ENCODE measurements at places on chromosomes 2 and 18.
A peak's percentile ranks its signal among the peaks of the same experiment; 100 is the strongest.

DNA sequence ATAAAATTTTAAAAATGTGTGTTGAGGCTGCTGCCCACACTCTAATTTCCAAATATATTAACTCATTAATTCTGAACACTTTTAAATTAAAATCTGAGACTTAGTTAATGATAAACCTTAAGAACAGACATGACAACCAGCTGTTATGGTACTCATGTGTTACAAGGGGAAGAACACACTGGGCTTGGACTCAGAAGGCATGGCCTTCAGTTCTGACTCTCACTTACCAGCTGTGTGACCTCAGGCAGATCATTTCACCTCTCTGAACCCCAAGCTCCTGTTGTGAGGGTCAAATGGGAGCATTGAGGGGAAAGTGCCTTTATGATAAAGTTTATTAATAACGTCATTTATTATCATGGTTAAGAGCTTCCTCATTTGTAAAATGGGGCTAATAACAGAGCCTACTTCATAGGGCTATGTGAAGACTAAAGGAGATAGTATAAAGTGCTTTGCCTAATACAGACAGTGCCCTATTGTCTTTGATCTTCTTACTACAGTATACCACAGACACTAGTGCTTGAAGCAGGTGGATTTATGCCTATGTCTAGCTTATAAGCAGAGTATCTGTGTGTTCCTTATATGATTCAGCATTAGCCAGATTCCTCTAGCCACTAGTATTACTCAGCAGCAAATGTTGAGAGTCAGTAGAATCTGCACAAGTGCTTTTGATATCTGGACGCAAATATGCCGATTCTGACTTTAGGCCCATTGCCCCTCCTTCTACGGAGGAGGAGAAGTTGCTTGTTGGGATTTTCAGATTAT, 99.6 kb downstream of the SGPP2 start:
- no peaks in the 10 kb centered on the region for H3K4me1 ChIP-seq
- H3K27ac ChIP-seq: no peak overlapping the region
- no peaks in the 10 kb centered on the region for H3K27me3 ChIP-seq
- no peaks in the 10 kb centered on the region for H3K36me3 ChIP-seq

GRCh38 chr2:119086327-119086726, 72.2 kb downstream of the C1QL2 start:
- no peaks in the 10 kb centered on the region for H3K4me1 ChIP-seq
- no peaks in the 10 kb centered on the region for H3K27me3 ChIP-seq
- no peaks in the 10 kb centered on the region for H3K36me3 ChIP-seq
- no peak for DNase-seq
- no peak overlapping the region for H3K4me3 ChIP-seq

DNA sequence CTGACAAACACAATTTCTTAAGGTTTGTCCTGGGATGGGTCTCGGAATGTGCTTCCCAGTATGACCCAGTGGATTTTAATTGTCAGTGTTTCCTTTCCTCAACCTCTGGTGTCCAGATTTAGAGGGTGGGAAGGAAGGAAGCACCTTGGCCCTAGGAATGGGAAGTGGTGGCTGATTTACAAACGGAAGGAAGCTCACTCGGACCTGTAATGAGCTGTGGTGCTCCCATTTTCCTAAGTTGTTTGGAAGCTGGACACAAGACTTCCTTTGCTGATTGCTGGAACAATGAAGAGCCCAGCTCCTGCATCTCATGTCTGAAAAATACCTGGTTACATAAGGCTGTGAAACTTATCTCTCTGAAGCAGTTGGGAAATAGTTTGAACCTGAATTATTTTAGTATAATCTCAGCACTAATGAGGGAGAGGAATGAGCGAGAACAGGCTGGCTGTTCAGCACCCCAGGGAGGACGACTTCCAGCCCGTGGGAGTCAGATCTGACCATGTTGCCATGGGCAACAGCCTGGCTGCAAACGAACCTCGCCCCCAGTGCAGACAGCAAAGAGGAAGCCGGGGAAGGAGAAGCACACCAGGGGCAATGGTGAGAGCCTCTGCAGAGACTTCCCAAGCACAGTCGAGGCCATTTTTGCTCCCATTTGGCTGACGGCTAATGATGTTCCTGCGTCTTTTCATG, 74.4 kb upstream of the ASB18 start:
- peak; percentile 72 for DNase-seq
- H3K27ac ChIP-seq: peak overlapping the region; percentile 67
- H3K36me3 ChIP-seq: no peaks in the 10 kb centered on the region

- no peak for DNase-seq
- peak overlapping the region; percentile 69 for H3K27ac ChIP-seq
- no peak overlapping the region for H3K4me3 ChIP-seq
- H3K36me3 ChIP-seq: no peaks in the 10 kb centered on the region
- H3K4me1 ChIP-seq: peaks cover 23% of the 10 kb centered on the region
These were observed 132.9 kb upstream of the RND3 start for GRCh38 chr2:150620416-150620815.

GRCh38 chr2:197435598-197436420, 981 bp upstream of the SF3B1 start:
- H3K4me3 ChIP-seq: peak overlapping the region; percentile 99
- H3K36me3 ChIP-seq: no peaks in the 10 kb centered on the region
- no peak for DNase-seq
- peaks cover 25% of the 10 kb centered on the region for H3K4me1 ChIP-seq
- peak overlapping the region; percentile 88 for H3K27ac ChIP-seq
- H3K27me3 ChIP-seq: no peaks in the 10 kb centered on the region

- no peak overlapping the region for H3K27ac ChIP-seq
- H3K27me3 ChIP-seq: no peaks in the 10 kb centered on the region
- no peaks in the 10 kb centered on the region for H3K4me1 ChIP-seq
- no peak overlapping the region for H3K4me3 ChIP-seq
These were observed 9.7 kb downstream of the XDH start for GRCh38 chr2:31404827-31405226.

All from heart left ventricle (tissue), 16 donors.